HCEC 1CT (cell line): ENCODE measurements at places on chromosomes 13 and 19.

DNA sequence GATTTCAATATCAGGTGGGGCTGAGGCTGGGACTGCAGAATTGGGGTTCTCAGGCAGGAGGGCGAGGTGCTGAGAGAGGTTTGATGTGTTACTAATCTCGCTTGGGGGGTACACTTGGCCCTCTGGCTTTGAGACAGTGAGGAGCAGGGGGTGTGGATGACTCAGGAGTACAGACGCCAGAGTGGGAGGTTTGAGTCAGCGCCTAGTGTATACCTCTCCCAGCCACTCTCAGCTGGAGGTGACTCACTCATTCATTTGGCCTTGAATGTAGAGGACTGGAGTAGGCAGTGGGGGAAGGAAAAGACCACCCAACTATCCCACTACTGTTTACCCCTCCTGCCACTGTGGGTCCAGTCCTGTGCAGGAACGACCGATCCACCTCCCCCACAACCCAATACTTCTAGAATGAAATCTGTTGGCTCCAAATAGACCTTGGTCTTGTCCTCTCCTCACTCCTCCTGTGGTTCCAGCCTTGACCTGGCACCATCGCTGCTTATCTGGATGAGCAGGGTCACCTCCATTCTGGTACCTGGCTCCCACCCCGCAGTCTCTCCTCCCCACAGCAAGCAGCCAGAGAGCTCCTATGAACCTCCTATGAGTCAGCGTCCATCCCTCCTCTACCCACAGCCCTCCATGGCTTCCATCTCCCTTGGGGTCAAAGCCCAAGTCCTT lies 20.1 kb upstream of the ZNRF4 start:
- peak; percentile 84 for DNase-seq

GRCh38 chr19:55149078-55150003 lies at the start of gene TNNT1:
Gene TNNT1, minus strand, starts transcription at chr19:55149206. Its CDS starts 2,049 bp downstream, at chr19:55147157.
- no peak for DNase-seq

DNA sequence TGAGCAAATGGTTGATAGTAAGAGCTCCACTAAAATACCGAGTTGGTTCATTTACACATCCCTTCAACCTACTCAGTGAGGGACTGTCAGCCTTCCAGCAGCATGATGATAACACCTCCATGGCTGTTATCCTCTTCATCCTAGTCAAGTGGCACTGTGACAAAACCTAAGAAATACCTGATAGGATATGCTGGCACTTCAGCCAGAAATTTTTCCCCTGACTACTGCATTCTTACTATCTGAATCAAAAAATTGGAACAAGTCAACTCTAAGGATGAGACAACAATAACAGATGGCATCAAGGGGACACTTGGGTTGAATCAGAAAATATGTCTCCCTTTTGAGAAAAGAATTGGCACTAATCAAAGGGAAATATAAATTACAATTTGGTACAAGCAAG lies 193.9 kb downstream of the KCTD12 start:
- DNase-seq = no peak

- DNase-seq = no peak
These were observed 3.7 kb downstream of the GGACT start for GRCh38 chr13:100584896-100585295.

DNA sequence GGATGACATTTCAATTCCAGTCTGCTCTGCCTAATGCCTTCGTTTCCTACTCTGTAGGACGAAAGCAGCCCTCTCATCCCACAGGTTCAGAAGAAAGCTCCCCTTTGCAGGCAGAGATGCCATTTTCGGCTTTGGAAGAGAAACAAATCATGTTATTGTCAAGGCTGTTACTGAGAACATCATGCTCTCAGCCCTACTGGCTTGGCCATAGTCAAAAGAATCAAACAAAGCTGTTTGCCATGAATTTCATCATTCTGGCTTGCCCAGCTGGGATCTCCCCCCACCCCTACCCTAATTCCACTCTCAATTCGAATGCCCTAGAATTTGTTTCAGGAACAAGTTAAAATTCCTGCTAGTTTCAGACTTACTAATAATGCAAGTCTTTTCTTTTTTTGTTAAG lies 162.3 kb upstream of the SERP2 start:
- no peak for DNase-seq

DNA sequence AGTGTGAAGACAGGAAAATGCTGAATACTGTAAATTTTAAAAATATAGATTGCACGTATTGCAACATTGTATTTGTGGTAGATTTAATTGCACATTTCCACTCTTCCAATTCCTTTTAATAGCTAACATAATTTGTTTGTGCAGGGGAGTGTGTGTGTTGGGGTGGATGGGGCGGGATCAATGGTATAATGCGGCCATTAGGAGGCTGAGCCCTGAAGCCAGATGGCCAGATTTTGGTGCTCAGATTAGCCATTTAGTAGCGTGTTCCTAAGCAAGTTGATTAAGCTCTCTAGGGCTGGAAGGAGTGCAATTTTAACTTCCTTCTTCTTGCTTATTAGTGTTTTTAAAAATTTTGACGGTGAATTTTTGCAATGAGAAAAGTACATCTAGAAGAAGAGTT lies 5.8 kb downstream of the OXGR1 start:
- no peak for DNase-seq

DNA sequence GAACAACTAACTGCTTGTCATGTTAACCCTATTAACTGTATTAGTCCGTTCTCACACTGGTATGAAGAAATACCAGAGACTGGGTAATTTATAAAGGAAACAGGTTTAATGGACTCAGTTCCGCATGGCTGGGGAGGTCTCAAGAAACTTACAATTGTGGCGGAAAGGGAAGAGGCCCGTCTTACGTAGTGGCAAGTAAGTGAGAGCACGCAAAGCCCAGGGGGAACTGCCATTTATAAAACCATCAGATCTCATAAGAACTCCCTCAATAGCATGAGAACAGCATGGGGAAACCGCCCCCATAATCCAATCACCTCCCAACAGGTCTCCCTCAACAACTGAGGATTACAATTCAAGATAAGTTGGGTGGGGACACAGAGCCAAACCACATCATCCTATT lies 34.7 kb downstream of the PHF11 start:
- no peak for DNase-seq

DNA sequence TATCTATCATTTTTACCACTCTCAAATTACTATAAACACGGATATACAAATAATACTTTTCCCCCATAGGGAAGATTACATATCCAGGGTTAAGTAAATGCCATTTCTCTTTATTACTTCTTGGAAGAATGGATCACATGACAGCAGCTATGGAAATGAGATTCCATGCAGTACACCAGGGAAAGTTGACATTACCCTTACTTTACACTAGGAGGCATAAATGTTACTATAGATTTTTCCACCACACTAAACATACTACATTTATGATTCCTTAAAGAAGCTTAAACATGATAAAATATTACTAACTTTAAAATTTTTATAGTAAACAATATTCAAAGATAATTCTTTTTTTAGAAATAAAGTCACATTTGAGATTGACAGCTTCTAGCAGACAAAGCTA lies 611.4 kb downstream of the PCDH9 start:
- DNase-seq = peak; percentile 58

- DNase-seq = no peak
These were observed 10.1 kb downstream of the DNMT1 start for GRCh38 chr19:10184636-10185035.

DNA sequence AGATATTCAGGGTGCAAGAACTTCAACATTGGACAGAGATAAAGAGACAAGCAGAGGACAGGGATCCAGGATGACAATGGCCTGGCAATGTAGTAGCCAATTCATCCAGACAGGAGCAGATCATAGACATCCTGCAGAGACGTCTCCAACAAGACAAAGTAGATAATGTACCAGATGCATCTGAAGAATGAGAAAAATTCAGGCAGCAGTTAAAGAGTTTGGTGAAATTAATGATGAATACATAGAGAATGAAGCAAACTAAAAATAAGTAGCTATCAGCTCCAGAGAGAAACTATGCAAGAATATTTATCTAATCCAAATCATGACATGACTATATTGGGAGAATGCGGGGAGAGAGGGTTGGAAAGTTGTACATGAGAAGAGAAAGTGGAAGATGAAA lies 278.4 kb upstream of the DACH1 start:
- no peak for DNase-seq

GRCh38 chr13:91245288-91245687 lies 102.2 kb upstream of the MIR17HG start:
- DNase-seq = no peak

DNA sequence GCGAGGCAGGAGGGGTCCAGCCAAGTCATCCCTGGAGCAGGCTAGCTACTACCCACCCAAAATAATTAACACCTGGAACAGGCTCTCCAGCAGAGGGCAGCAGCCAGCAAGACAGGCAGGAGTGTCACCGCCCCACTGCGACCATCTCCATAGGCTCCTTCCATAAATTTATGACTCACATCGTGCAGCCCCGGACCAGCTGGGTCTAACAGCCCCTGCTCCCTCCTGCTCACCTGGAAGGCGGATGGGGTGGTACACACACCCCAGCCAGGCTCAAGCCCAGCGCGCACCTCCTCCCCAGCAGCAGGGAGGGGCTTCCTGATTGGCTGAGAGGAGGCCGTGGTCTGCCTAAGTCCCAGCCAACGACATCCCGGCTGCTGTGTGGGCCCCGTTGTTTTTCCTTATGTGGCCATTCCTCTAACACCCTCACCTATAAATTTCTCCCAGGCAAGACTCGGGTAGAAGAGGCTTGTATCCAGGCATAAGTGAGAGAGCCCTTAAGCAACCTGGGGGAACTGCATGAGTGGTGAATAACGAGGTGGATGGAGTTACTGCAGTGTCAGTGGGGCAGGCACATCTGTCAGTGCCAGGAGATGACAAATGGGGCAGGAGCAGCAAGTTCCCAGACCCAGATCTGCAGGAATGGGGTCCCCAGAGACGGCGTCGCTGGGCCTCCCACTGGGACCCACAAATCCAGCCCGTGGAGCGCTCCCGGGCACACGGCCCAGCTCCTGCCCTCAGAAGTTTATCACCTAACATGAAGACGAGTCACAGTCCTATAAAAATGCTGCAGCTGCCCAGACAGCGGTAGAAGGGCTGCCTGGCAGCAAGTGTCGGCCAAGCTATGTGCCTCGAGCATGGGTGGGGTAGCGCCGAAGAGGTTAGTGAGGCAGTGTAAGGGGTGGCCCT lies 43.1 kb downstream of the CEBPG start:
- peak; percentile 29 for DNase-seq

DNA sequence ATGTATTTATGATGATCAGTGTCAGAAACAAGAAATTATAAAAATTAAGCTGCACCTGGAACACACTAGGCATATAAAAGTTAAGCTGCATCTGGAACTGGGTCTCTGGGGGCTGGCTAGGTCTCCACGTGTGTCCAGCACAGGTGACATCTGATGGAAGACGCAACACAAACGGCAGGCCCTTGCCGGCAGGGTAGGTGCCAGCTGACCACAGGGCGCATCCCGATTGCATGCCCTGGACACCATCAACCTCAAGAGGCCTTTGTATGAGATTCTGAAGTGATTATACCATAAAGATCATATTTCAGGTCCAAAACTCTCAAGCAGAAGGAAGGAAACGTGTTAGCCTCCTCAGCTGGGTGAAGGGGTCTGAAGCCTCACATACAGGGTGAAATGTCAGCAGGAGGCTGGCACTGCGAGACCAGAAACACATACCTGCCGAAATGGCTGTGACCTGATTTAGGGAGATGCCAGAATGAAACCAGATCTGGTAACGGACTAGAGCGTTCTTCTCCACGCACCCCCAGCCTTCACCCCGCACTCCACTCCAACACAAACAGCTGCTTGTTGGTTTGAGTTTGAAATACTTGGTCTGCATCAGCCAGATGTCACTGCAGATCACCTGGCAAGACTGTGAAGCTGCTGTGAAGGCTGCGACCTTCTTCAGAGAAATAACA lies 37.3 kb downstream of the COL4A1 start:
- no peak for DNase-seq

- no peak for DNase-seq
These were observed 11.1 kb downstream of the PDE4A start for GRCh38 chr19:10431254-10431942.

- DNase-seq = no peak
These were observed 129.3 kb upstream of the SPACA7 start for GRCh38 chr13:112246731-112247470.

GRCh38 chr13:37492741-37493514 lies 105.6 kb downstream of the POSTN start:
- DNase-seq = peak; percentile 46

GRCh38 chr13:43626994-43627393 lies 159.8 kb downstream of the ENOX1 start:
- no peak for DNase-seq

- no peak for DNase-seq
These were observed at the start of gene ASPDH for GRCh38 chr19:50513746-50514345. Gene ASPDH, minus strand, starts transcription at chr19:50513913. Its CDS starts 90 bp downstream, at chr19:50513823.

- DNase-seq = no peak
These were observed 367.2 kb downstream of the ZNF536 start for GRCh38 chr19:30739394-30739793.

DNA sequence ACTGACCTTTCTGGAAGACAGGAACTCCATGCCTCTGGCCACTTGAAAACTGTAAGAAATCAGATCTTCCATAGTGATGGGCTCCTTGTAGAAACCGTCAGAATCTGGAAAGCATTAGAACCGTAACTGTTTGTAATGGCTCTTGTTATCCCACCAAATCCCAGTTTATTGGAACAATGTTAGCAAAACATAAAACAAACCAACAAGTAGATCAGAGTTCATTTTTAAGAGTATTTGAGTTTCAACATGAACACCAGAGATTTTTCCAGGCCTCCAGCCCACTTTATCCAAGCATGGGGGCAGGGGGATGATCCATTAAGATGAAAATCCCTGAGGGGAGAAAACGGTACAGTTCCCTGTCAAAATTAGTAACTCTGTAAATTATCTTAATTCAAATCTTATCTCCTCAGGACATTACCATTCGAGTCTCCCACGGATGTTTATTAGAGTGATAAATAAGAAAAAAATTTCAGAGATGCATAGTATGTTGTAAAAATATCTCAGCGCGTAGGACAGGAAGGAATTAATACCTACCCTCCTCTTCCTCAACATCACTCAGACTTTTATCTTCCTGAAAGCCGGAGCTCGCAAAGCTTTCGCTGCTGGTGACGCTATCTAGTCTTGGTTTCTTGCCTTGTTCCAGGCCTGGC lies 172.5 kb downstream of the FLT1 start:
- DNase-seq = peak; percentile 45

- no peak for DNase-seq
These were observed 9.0 kb downstream of the CAPN12 start for GRCh38 chr19:38735257-38735686.

DNA sequence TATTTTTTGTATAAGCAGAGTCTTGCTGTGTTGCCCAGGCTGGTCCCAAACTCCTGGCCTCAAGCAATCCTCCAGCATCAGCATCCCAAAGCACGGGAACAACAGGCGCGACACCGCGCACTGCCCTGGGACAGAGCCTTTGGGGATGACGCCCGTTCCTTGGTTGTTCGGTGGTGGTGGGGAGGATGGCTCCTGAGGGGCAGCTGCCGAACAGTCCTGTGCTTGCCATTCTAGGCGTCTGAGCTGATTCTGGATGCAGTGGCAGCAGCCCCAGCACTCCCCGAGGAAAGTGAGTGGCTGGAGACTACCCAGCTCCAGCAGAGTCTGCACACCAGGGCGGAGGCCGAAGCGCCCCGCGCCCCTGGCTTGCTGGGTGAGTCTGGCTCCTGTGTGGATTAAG lies 6.8 kb upstream of the ZNF135 start:
- no peak for DNase-seq

GRCh38 chr19:13014101-13014920 lies 19.0 kb downstream of the NFIX start:
- peak; percentile 54 for DNase-seq

- DNase-seq = no peak
These were observed 10.0 kb upstream of the PROZ start for GRCh38 chr13:113148407-113148806.
